Suppressor macrophage treated with lipopolysaccharide for 1 hour (primary cell): ENCODE measurements at places on chromosomes 16 and 17.

DNA sequence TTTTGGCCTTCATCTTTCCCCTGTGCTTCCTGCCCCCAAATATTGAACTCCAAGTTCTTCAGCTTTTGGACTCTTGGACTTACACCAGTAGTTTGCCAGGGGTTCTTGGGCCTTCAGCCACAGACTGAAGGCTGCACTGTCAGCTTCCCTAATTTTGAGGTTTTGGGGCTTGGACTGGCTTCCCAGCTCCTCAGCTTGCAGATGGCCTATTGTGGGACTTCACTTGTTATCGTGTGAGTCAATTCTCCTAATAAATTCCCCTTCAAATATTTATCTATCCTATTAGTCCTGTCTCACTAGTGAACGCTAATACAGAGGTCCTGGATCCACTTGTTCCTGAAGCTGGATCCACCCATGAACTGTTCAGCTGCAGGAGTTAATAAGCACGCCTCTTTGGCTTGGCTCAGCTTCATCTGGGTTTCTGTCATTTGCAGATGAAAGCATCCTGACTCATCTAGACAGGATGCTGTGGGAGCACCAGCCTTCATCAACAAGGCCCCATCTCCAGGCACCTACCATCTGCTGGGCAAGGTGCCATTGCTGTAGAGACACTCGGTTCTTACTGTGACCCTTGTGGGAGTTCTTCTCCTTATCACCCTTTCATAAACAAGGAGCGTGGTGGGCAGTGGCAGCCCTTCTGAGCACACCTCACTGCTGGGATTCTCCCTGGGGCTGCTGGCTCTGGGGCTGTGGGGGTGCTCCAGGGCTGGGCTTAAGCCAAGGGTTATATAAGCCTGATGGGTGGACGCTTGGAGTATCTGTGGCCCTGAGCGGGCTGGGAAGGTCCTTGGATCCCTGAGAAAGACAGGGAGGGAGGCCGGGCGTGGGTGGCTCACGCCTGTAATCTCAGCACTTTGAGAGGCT, 23.1 kb downstream of the LAT start:
- peak; percentile 75 for DNase-seq

DNA sequence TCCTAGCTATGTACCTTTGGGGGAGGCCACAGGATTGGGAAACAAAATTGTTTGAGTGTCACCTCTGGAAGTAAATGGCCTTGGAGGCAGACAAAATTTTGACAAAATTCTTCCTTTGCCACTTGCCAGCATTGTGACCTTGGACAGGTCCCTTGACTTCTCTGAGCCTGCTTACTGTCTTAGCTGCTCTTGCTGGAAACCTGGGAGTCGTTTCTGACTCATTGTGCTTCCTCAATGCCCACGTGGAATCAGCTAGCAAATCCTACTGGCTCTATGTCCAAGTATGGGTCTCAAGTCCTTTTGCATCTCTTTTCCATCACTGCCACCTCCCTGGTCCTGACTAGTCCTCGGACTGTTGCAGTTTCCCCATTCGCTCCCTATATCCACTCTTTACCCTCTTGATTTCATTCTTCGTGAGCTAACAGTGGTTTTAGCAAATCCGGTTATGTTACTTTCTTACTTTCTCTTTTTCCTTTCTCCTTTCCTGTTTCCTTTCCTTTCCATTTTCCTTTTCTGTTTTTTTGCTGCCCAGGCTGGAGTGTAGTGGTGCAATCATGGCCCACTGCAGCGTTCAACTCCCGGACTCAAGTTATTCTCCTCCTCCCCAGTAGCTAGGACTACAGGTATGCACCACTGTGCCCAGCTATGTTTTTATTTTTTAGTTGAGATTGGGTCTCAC, 68.1 kb upstream of the LGALS9 start:
- no peak for DNase-seq

DNA sequence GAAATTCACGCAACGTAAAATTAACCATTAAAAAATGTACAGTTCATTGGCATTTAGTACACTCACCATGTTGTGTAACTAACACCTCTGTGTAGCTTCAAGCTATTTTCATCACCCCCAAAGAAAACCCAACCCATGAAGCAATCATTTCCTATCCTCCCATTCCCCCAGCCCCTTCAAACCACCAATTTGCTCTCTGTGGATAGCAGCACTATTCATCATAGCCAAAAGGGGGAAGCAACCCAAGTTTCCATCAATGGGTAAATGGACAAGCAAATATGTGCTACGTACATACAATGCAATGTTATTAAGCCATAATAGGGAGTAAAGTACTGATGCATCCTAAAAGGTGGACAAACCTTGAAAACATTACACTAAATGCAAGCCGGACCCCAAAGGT, 10.9 kb upstream of the KRT222 start:
- DNase-seq: peak; percentile 1

GRCh38 chr16:21250072-21250923, 16.8 kb downstream of the ANKS4B start:
- no peak for DNase-seq

- DNase-seq: no peak
Observed at GRCh38 chr16:24747441-24747840, 18.0 kb downstream of the TNRC6A start.

- peak; percentile 92 for DNase-seq
Observed at GRCh38 chr17:74454197-74455024, 12.0 kb upstream of the CD300A start.

DNA sequence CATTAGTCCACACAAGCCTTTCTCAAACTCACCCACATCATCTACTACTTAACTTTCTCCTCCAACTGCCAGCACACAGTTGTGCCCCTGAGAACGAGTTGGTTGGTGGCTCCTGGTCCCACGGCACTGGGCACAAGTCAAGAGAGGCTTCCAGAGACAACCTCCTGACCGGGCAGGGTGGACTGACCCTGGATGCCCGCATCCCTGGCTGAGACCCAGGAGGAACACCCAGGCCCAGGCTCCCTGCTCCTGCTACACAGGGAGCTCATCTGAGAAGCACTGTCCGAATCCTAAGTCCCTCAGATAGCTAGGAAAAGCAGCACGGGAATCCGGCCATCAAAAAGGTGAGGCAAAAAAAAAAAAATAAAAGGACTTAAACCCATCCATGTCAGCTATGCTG, 29.0 kb downstream of the WDR45B start:
- DNase-seq: no peak

DNA sequence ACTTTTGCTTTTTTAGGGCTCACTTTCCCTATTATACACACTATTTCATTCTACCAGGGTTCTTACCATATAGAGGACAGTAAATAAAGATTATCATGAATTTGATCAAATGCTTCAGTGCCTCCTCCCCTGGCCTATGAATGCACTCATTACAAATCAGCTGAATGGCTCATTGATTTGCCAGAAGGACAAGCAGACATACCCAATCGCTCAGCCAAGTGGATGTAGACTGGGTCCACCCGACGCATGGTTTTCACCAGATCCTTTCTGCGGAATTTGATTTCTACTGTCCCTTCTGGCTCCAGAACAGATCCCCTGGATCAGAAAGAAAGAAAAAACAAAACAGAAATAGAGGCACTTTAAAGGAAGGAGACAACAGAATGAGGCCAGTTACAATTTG, 162.6 kb downstream of the AATF start:
- no peak for DNase-seq

DNA sequence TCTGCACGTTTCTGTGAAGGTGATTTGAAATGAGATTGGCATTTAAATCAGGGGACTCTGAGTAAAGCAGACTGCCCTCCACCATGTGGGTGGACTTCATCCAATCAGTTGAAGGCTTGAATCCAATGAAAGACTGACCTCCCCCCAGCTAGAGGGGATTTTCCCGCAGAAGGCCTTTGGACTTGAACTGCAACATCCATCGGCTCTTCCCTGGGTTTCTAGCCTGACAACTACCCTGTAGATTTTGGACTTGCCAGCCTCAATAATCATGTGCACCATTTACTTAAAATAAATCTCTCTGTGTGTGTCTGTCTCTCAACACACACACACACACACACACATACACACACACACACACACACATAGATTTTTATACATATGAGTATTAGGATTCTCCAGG, 23.9 kb upstream of the CNEP1R1 start:
- no peak for DNase-seq

- no peak for DNase-seq
Observed at GRCh38 chr17:20189979-20190378, 180.8 kb downstream of the SPECC1 start.

GRCh38 chr16:27994686-27995085, 68.8 kb downstream of the GSG1L start:
- DNase-seq: no peak

DNA sequence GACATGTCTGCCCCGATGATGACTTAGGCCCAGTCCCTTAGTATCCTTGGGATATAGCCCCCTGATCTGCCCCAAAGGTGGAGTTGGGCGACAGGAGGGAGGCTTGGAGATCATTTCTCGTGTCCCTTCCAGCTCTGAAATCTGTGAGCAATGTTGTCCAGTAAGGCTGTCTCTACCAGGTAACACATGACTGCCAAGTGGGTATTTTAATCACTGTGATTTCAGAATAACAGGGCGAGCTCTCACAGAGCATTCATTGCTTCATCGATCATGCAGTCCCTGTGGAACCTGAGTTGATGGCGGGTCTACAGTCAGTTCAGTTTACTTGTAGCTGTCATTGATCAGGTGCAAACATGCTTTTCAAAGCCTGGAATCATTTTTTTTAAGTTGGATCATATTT, 39.2 kb downstream of the KSR1 start:
- no peak for DNase-seq

DNA sequence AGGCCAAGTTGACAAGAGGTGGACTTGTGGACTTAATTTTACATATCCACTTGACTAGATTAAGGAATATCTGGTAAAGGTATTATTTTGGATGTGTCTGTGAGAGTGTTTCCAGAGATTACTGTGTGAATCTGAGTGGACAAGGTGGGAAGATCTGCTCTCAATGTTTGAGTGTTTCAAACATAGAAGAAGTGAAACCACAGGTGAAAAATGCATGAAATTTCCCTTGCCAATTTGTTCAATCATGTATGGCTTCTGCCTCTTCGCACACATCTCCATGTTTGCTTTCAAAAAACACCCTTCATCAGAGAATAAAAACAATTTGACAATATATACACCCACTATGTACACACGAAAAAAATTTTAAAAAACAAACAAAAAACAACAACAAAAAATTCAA, 152.7 kb downstream of the SALL1 start:
- DNase-seq: no peak

- peak; percentile 84 for DNase-seq
Observed at GRCh38 chr16:88920618-88921590, 54.4 kb upstream of the PABPN1L start.

GRCh38 chr16:8961811-8962390, 1.8 kb downstream of the USP7 start:
- no peak for DNase-seq

- no peak for DNase-seq
Observed at GRCh38 chr16:49284962-49285361, 3.3 kb upstream of the CBLN1 start.

DNA sequence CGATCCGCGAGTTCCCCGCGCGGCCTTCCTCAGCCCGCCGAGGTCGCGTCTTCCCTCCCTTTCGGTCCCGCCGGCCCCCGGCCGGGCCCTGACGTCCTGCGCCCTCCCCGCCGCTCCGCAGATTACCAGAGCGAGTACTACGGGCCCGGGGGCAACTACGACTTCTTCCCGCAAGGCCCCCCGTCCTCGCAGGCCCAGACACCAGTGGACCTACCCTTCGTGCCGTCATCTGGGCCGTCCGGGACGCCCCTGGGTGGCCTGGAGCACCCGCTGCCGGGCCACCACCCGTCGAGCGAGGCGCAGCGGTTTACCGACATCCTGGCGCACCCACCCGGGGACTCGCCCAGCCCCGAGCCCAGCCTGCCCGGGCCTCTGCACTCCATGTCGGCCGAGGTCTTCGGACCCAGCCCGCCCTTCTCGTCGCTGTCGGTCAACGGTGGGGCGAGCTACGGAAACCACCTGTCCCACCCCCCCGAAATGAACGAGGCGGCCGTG, 5.4 kb downstream of the LHX1 start:
- DNase-seq: no peak

DNA sequence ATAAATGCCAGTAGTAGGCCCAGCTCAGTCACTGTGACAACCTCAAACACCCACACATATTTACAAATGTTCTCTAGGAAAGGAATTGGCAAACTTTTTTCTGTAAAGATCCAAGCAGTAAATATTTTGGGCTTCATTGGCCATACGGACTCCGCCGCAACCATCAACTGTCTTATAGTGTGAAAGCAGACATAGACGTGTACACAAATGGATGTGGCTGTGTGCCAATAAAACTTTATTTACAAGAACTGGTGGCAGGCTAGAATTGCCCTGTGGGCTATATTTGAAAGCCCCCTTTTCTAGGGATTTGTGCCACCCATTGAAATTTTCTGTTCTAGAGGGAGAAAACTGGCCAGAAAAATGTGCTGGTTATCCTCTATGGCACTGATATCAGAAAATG, 683.8 kb upstream of the EEF2KMT start:
- DNase-seq: no peak

DNA sequence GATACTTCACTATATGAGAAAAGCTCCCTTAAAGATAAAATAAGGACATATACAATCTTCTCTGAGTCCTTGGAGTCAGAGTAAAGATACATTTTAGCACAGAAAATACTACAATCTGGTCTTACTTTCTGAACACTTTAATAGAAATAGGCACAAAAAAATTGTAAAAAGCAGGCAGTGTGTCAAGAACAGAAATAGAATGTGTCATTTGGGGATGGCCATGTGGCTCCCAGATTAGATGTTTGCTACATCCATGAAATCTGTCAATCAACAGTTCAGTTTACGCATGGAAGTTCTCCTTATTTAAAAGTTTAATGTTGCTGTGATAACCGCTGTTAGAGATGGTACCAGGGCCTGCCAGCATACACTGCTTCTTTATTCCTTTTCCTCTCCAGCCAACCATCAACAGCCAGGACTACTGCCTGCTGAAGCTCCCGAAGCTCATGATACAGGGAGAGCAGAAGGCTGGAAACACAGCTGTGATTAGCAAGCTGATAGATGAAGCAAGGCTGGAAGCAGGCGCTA, 278.5 kb downstream of the CEP112 start:
- no peak for DNase-seq

- no peak for DNase-seq
Observed at GRCh38 chr17:19454074-19454473, 43.0 kb downstream of the RNF112 start.

- DNase-seq: peak; percentile 47
Observed at GRCh38 chr16:56591377-56592060, 2.2 kb downstream of the MT3 start.

GRCh38 chr16:25841761-25842160, 150.0 kb downstream of the HS3ST4 start:
- DNase-seq: no peak

DNA sequence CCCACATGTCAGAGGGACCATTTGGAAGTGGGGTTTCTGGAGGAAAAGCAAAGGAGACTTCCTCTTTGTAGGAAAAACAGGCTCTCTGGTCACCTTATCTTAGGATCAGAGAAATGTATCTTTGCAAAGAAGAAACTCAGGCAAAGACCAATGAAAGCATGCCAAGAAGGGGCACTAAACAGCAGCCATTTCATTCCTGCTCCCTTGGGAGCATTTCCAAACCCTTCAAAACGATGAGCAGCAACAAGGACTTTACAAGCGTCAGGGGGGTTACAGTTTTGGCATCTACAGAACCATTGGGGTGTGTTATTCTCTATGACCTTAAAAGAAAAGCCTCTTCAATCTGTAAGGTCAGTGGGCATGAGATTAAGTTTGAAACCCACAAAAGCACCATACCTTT, 122.8 kb downstream of the SMG6 start:
- no peak for DNase-seq

GRCh38 chr16:70725912-70726828, 40.3 kb upstream of the MTSS2 start:
- DNase-seq: no peak
